H9 (cell line): ENCODE measurements at places on chromosomes 5 and 9.
A peak's percentile ranks its signal among the peaks of the same experiment; 100 is the strongest.

GRCh38 chr5:140324617-140325241 is 21.7 kb downstream of the HBEGF start:
- no peak for DNase-seq
- no peaks in the 10 kb centered on the region for H3K36me3 ChIP-seq
- no peak overlapping the region for H3K4me3 ChIP-seq
- H3K4me1 ChIP-seq = no peaks in the 10 kb centered on the region
- no peaks in the 10 kb centered on the region for H3K27me3 ChIP-seq

DNA sequence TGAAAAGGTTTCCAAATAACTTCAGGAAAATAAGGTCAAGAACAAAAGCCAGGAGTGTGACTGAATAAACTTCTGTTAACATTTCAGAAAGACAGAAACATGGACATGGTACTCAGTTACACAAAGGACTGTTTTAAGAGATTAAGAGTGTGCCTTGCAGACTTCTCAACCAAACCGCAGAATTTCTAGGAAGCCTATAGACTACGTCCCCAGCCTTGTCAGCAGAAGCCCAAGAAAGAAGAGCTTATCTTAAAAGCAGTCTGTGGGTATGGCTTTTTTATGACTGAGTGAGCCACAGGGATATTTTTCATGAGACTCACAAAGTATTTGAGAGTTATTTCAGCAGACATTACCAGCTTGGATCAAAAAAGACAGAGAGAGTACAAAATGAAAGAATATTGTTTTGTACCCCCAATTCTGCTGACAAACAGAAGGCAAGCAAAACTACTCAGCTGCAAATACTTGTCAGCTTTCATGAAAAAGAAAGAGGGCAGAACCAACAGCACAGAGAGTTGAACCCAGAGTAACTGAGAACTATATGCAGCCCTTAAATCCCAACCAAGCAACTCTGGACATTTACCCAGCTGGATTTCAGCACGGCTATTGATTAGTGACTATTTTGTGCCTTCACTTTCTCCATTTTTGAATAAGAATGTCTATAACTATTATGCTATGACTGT is 711.0 kb upstream of the CTNND2 start:
- H3K27me3 ChIP-seq = no peaks in the 10 kb centered on the region
- H3K4me1 ChIP-seq = no peaks in the 10 kb centered on the region
- no peak overlapping the region for H3K4me3 ChIP-seq
- no peak overlapping the region for H3K27ac ChIP-seq
- DNase-seq = no peak

- no peaks in the 10 kb centered on the region for H3K27me3 ChIP-seq
- H3K4me1 ChIP-seq = no peaks in the 10 kb centered on the region
- H3K4me3 ChIP-seq = no peak overlapping the region
- H3K27ac ChIP-seq = no peak overlapping the region
- peaks cover 9% of the 10 kb centered on the region; the same call in 2 of the 3 replicates for H3K36me3 ChIP-seq
- DNase-seq = no peak
Observed at GRCh38 chr9:87898151-87898550, 15.5 kb downstream of the SPATA31E1 start.

DNA sequence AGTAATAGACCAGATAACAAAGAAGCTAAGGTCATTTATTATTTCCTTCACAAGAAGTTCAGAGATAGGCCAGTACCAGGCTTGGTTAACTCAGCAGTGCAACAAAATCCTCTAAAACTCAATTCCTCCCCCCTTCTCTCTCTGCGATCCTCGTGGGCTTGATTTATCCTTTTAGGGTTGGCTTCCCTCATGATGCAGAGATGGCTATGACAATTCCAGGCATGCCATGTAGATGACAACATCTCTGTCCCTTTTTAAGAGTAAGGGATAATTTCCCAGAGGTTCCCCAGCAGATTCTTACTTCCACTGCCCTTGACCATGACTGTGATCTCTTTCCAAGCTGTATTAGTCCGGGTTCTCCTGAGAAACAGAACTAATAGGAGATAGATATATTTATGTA is 28.7 kb upstream of the DAP start:
- H3K27me3 ChIP-seq = no peaks in the 10 kb centered on the region
- no peaks in the 10 kb centered on the region for H3K36me3 ChIP-seq
- DNase-seq = no peak
- no peak overlapping the region for H3K4me3 ChIP-seq

DNA sequence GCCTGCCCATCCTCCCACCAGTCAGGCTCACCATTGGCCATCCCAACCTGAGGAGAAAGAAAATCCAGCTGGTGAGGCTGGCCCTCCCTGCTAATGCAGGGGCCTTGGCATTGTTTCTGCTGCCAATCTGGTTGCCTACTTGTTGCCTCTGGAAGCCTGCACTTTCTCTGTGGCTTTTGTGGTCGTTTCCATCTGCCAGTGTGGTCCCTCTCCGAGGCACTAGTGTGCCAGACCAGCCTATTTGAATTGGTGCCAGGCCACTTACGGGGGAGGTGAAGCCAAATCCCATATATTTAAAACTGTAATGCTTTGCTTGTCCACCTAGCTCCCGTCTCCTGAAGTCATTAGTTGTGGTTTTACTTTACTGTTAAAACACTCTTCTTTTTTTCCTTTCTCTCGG is 213.4 kb upstream of the ADAMTSL1 start:
- H3K27me3 ChIP-seq = no peaks in the 10 kb centered on the region
- H3K27ac ChIP-seq = no peak overlapping the region
- no peak for DNase-seq
- H3K36me3 ChIP-seq = no peaks in the 10 kb centered on the region
- H3K4me3 ChIP-seq = no peak overlapping the region
- no peaks in the 10 kb centered on the region for H3K4me1 ChIP-seq

GRCh38 chr5:82439750-82440445 is 161.7 kb upstream of the RPS23 start:
- H3K4me3 ChIP-seq = no peak overlapping the region
- H3K27me3 ChIP-seq = no peaks in the 10 kb centered on the region
- no peak for DNase-seq
- peaks cover 3% of the 10 kb centered on the region; the same call in 1 of the 2 replicates for H3K4me1 ChIP-seq
- H3K36me3 ChIP-seq = peaks cover 9% of the 10 kb centered on the region

- no peaks in the 10 kb centered on the region for H3K27me3 ChIP-seq
- H3K4me3 ChIP-seq = no peak overlapping the region
- DNase-seq = no peak
Observed at GRCh38 chr5:150596313-150596712, 44.1 kb upstream of the SYNPO start.

DNA sequence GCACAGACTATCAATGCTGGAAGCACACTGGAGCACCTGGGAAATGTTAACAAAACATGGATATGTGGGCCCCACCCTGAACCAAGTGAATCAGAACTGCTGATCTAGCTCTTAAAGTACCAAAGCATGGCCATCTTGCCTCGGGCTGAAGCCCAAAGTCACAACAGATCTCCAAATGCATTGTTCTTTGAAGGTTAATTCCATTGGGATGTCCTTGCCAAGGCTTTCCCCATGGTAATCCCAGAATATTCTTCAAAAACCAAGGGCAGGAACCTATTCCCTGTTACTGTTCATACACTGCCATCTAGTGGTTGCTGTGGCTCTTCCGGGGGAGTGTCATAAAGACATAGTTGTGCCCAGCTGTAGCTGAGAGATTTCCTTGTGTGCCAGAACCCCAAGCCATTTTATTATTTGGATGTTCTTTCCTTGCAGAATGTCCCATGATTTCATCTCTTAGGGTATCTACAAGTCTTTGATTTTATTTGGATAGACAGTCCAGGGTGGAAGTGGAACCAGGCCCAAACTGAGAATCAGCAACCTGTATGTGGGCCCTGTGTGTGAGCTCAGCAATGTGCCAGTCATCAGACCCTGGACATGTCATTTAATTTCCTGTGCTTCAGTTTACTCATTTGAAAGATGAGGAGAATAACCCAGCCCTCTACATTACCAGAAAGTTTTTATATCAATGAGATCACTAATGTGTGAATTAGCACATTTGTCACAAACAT is 290.0 kb downstream of the ACTL7B start:
- peak; percentile 49 for DNase-seq
- H3K36me3 ChIP-seq = no peaks in the 10 kb centered on the region
- H3K4me3 ChIP-seq = no peak overlapping the region
- peaks cover 2% of the 10 kb centered on the region; the same call in 1 of the 2 replicates for H3K4me1 ChIP-seq

GRCh38 chr5:138844812-138845513 is 30.2 kb downstream of the LRRTM2 start:
- no peak overlapping the region for H3K27ac ChIP-seq
- H3K4me1 ChIP-seq = no peaks in the 10 kb centered on the region
- H3K4me3 ChIP-seq = no peak overlapping the region
- H3K36me3 ChIP-seq = peaks cover 2% of the 10 kb centered on the region; the same call in 1 of the 2 replicates
- no peak for DNase-seq

DNA sequence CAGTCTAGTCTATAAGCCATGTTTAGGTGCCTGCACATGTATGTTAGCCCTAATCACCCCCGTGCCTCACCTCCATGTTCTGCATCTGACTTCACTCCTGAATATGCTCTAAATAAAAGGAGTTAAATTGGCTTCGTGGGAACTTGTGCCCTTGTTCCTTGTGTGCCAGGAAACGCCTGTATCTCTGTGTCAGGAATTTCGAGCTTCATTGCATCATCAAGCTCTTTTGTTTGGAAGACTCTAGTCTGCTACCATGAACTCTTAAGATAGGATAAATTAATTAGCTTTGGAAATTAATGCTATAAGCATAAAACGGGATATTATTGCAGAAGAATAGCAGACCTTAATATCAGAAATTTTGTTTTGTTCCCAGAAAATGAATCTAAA is 99.2 kb downstream of the ADCY2 start:
- H3K36me3 ChIP-seq = no peaks in the 10 kb centered on the region
- no peak for DNase-seq
- no peak overlapping the region for H3K27ac ChIP-seq
- H3K27me3 ChIP-seq = no peaks in the 10 kb centered on the region
- peaks cover 19% of the 10 kb centered on the region for H3K4me1 ChIP-seq

DNA sequence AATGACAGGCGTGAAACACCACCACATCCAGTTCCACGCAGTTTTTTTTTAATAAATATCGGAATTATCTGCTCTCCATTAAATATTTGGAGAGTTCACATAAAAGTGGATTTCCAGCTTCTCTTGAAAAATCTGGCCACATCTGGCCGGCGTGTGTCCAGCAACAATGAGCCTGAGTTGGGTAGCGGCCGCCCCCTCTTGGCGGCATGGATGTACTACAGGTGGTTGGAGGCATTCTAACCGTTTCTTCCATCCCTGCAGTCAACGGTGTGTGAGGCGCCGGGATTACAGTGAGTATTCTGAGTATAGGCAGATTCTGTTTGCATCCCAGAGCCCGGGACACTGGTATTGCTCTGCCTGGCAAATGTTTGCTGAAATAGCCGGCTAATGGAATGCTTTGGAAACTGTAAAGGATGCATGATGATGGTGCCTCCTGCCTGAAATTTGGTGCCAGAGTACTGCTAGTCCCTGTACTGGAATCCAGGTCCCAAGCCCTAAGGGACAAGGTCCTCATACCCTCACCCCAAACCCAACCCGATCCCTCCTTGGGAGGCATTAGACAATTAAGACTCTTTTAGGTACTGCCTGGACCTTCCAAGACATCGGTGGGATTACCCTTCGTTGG is 13.6 kb upstream of the GM2A start:
- DNase-seq = peak; percentile 58
- H3K27me3 ChIP-seq = no peaks in the 10 kb centered on the region
- no peak overlapping the region for H3K4me3 ChIP-seq
- H3K4me1 ChIP-seq = peaks cover 2% of the 10 kb centered on the region; the same call in 1 of the 2 replicates
- H3K36me3 ChIP-seq = no peaks in the 10 kb centered on the region
- H3K27ac ChIP-seq = no peak overlapping the region

- no peak overlapping the region for H3K27ac ChIP-seq
- H3K4me1 ChIP-seq = peaks cover 3% of the 10 kb centered on the region; the same call in 1 of the 2 replicates
- H3K36me3 ChIP-seq = peaks cover 5% of the 10 kb centered on the region; the same call in 1 of the 2 replicates
Observed at GRCh38 chr5:98772415-98773213, 849 bp upstream of the RGMB start.

- H3K27me3 ChIP-seq = no peaks in the 10 kb centered on the region
- no peak overlapping the region for H3K4me3 ChIP-seq
- no peak for DNase-seq
- H3K4me1 ChIP-seq = no peaks in the 10 kb centered on the region
- H3K27ac ChIP-seq = no peak overlapping the region
Observed at GRCh38 chr9:18531136-18532065, 57.4 kb downstream of the ADAMTSL1 start.

- no peaks in the 10 kb centered on the region for H3K36me3 ChIP-seq
- H3K27ac ChIP-seq = no peak overlapping the region
- H3K27me3 ChIP-seq = no peaks in the 10 kb centered on the region
- H3K4me1 ChIP-seq = no peaks in the 10 kb centered on the region; the same call in 1 of the 2 replicates
- no peak overlapping the region for H3K4me3 ChIP-seq
- no peak for DNase-seq
Observed at GRCh38 chr5:94218374-94218773, 400.0 kb downstream of the KIAA0825 start.

- no peaks in the 10 kb centered on the region for H3K27me3 ChIP-seq
- DNase-seq = no peak
- peaks cover 2% of the 10 kb centered on the region; the same call in 1 of the 2 replicates for H3K4me1 ChIP-seq
- no peak overlapping the region for H3K4me3 ChIP-seq
- H3K36me3 ChIP-seq = no peaks in the 10 kb centered on the region
Observed at GRCh38 chr5:160342413-160342941, 27.9 kb downstream of the C1QTNF2 start.

DNA sequence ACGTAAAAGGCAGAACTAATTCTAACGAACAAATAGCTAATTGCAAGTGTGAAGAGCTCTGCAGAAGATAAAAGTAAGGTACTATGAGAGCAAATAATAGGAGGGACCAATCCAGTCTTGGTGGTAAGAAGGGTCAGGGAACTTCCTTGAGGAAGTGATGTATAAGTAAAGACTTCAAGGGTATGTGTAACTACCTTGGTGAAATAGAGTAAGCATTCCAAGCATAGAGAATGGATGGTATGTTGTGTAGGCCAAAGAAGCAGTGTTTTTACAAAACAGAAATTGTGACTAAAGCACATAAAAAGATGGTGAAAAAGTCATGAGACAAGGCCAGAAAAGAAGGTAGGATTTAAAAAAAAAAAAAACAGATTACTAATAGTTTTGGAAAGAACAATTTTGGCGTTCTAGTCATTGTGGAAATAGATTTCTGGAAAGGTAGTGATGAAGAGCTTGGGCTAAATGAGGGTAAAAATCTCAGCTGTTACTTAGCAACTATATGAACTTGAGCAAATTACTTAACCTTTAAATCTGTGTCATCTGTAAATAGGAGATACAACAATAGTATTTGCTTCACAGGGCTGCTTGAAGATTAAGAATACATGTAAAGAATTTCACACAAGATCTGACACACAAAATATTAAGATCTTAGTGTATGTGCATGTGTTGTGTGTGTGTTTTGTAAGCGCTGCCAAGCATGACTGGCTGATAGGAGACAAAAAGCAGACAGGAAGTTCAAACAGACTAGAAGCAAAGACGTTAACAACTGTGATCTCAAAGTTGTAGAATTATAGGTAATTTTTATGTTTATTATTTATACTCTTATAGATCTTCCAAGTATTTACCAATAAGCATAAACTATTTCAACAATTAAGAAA is 73.5 kb downstream of the NR6A1 start:
- DNase-seq = no peak
- H3K4me1 ChIP-seq = peaks cover 2% of the 10 kb centered on the region; the same call in 1 of the 2 replicates
- H3K27ac ChIP-seq = no peak overlapping the region
- no peaks in the 10 kb centered on the region for H3K27me3 ChIP-seq

GRCh38 chr9:124182741-124183140 is 75.0 kb upstream of the NEK6 start:
- no peaks in the 10 kb centered on the region for H3K27me3 ChIP-seq
- H3K4me3 ChIP-seq = no peak overlapping the region
- no peak for DNase-seq
- no peak overlapping the region for H3K27ac ChIP-seq
- H3K36me3 ChIP-seq = no peaks in the 10 kb centered on the region
- no peaks in the 10 kb centered on the region; the same call in 1 of the 2 replicates for H3K4me1 ChIP-seq

GRCh38 chr5:15547261-15547839 is 47.4 kb downstream of the FBXL7 start:
- no peak overlapping the region for H3K4me3 ChIP-seq
- H3K27me3 ChIP-seq = no peaks in the 10 kb centered on the region
- peaks cover 25% of the 10 kb centered on the region for H3K36me3 ChIP-seq
- H3K4me1 ChIP-seq = peaks cover 29% of the 10 kb centered on the region
- DNase-seq = no peak
- H3K27ac ChIP-seq = no peak overlapping the region
